ENCODE measurements at places on chromosomes 11 and 22.

GRCh38 chr11:24560324-24560723, 63.5 kb downstream of the LUZP2 start:
- DNase-seq, result no peak

DNA sequence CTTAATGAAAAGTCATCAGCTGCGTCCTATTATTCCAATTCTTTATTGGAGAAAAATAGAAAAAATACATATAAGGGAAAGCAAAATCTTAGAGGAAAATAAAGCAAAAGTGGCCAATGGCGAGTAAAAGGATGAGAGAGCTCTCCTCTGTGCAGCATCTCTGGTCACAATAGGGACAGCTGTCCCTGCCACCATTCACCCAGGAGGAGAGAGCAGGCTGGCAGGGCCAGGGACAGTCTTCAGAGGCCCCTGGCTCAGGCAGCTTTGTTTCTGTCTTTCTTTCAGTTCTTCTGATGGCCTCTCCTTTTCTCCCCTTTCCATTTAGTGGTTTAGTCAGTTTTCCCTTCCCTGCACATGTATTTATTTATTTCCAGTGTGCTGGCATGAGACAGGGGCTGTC, 941.3 kb downstream of the NTM start:
- no peak for DNase-seq

DNA sequence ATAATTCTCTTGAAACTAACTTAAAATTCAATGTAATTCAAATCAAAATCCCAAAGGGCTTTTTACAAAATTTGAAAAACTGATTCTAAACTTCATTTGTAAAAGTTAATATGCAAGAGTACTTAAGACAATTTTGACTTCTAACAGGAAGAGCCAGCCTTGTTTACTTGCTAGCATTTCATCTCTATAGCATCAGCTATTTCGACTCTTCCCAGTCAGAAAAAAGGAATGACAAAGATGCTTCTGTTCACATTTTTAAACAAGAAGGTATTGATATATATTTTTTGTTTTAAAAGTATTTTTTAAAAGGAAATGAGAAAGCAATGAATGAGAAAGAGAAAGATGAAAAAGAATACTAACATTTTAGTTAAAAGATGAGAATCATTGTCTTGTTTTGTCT, 16.4 kb downstream of the SLN start:
- no peak for DNase-seq

DNA sequence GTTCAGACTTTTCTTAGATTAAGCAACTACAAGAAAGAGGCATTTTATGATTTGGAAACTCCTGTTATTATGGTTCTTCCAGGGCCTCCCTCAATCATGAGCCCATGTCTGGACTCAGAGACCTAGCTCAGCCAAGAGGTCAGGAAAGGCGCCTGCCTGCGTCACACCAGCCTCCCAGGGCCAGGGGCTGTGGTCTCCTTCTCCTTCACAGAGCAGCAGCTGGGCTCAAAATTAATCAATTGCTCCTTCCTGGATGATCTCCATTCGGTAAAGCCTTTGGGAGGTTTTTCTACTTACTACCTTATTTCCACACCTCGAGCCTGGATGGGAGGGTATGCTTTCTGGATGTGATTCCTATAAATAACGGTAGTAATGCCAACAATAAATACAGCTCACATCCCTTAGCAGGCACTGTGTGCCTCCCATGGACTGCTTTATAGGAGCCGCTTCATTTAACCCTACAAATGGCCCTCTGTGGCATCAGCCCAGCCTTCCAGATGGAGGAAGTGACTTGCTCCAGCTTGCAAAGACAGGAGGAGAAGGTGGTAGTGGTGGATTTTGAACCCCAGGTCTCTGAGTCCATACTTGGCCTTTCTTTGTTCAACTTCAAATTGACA, 1445.6 kb downstream of the TBC1D22A start:
- DNase-seq, result no peak

DNA sequence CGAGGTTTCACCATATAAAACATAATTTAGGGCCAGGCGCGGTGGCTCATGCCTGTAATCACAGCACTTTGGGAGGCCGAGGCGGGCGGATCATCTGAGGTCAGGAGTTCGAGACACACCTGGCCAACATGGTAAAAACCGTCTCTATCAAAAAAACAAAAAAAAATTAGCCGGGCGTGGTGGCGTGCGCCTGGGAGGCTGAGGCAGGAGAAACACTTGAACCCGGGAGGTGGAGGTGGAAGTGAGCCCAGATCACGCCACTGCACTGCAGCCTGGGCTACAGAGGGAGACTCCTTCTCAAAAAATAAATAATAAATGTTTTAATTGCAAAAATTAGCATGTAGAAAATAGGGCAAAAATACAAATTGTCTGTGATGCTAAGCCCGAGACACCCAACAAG, 993 bp upstream of the SFI1 start:
- no peak for DNase-seq

DNA sequence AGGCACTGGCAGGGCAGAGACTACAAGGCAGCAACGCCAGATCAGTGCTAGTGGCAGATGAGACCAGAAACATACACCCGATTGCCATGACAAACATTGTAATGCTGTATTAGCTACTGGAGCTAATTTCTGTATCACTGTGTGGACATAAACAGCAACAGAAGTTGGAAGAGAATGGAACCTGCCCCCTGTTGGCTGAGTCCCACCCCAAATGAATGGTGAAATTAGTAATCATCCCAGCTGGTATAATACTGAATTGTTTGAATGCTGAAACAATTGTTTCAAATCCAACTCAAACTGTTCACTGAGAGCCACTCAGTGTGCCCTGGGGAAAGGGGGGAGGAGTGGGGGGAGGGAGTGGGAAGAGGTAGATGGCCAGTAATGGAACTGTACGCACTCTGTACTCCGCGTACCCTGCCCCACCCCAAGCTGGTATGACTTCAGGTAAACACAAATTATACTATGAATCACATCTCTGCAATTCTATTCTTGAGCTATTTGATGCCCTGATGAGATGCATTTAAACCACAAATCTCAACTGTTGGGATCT, 11.2 kb upstream of the BIRC3 start:
- no peak for DNase-seq

- DNase-seq, result no peak
Measured at GRCh38 chr22:20395907-20396287, 1.9 kb downstream of the ZNF74 start.

DNA sequence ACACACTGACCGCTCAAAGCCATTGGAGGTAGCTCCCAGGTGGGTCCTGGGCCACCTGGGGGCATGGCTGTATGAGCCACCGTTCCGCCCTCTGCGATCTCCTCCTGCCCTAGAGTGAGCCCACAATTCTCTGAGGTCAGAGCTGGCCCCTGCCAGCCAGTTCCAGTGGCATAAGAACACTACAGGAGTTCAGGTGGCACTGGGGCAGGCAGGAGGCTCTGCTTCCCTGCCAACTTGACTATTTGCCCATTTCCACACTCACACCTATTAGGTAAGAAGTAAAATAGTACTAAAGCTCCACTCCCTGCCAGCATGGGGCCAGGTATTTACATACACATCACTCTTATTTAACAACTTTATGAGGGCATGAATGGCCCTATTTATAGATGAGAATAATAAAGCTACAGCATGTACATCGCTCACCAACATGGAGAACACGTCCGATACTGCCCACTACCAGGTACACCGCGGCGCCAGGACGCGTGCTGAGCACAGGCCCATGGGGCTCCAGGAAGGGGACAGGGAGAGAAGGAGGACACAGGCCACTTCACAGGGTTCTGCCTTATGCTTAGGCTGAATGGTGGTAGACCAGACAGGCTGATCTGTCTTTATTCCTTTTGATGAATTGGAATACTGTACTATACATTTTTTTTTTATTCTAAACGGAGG, 26.2 kb downstream of the PISD start:
- no peak for DNase-seq

DNA sequence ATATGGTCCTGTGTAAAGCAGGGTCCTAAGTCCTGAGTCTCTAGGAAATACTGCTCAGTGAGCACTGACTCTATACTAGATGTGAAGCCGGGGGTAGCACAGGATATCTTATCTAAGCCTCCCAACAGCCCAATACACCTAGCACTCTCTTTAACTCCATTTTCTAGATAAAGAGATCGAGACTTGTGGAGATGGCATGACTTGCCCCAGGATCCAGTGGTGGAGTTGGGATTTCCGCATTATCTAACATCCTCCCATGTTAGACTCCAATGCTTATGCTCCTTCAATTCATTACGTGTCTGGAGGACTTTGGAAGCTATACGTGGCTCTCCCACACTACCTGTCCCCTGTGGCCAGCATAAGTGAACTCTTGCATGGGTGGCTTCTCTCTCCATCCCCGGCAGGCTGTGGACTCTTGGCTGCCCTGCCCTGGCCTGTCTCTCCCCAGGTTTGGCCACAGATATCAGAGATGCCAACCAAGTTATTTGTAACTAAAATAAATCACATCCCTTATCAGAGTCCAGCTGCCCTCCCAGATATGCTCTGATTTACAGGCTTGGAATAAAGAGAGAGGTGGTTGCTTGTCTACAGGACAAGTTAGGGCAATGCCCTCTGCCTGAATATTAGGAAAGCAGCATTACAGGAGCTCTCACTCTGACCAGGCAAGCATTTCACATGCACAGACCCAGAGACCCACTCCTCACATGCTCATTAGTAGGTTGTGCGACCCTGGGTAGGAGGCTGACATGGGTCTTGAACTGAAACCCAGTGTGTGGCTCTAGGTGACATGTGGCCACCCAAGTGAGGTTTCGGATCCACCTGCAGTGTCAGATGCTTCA, 4.5 kb downstream of the CD44 start:
- no peak for DNase-seq

DNA sequence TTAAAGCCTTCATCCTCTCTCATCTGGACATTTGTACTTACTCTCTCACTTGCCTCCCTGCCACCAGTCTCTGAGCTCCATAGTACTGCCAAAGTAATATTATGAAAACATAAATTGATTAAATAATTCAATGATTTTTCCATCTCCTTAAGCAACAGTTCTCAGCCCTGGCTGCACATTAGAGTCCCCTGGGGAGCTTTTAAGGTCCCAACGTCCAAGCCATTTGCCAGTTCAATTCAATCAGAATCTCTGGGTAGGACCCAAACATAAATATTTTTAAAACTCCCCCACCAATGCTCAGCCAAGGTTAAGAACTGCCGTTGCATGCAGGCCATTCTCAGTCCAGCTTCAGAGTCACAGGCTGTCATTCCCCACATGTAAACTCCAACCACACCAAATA, 114.4 kb upstream of the BMAL1 start:
- DNase-seq, result no peak

DNA sequence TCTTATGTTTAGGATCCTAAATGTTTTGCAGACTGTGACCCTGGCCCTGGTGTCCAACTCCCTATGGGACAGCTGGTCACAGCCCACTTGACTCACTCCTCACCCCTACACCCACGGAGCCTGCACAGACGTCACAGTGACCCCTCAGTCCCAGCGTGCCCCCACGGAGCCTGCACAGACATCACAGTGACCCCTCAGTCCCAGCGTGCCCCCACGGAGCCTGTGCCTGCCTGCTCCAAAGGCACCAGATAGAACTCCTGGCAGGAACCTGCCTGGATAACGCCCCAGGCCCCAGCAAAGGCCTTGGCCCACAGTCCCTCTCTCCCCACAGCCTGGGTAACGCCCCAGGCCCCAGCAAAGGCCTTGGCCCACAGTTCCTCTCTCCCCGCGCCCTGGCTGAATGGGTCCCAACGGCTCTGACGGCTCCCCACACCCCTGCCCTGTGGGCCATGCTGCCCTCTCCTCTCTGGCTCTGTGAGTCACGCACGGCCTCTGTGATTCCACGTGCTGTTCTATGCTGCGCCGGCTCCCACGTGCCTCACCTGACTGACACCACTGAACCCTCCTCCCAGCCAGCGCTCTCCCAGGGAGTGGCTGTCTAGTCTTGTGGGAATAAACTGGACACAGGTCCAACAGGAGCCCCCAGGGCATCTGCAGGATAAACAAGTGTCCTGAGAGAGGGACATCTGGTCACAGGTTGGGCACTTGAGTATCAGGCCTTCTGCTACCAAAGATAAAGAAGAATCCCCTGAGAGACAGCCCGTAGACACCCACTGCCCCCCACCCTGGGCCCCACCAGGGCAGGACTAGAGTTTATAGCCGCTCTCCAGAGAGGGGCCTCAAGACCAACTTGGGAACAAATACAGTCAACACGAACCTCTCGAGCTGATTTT, 250.3 kb downstream of the BRD1 start:
- no peak for DNase-seq

DNA sequence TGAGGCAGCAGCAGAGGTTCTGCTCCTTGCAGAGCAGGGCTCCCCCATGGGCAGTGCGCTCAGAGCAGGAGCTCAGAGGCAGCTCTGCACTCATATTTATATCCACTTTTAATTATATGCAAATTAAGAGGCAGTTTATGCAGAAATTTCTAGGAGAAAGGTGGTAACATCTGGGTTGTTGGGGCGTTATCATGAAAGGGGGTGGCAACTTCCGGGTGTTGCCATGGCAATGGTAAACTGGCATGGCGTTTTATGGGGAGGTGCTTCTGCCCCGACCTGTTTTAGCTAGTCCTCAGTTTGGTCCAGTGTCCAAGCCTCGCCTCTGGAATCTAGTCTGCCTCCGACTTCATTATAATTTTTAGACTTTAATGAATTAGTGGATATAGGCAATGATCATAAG, 1191.7 kb downstream of the TBC1D22A start:
- no peak for DNase-seq

GRCh38 chr22:17780116-17780740, 6.0 kb upstream of the BID start:
- DNase-seq, result no peak

DNA sequence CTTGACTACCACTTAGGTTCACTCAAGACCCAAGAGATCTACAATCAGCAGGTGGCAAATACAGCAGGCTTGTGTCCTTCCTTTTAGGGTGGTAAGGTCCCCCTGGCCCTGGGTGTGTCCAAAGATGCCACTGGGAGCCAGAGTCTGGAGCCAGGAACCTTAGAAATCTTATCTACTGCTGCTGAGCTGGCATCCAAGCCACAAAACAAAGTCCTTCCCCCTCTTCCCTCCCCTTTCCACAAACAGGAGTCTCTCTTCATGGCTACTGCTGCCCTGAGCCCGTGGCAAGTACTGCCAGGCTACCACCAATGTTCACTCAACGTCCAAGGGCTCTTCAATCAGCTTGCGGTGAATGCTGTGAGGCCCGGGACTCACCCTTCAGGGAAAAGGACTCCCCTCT, 21.4 kb upstream of the AQP11 start:
- no peak for DNase-seq

DNA sequence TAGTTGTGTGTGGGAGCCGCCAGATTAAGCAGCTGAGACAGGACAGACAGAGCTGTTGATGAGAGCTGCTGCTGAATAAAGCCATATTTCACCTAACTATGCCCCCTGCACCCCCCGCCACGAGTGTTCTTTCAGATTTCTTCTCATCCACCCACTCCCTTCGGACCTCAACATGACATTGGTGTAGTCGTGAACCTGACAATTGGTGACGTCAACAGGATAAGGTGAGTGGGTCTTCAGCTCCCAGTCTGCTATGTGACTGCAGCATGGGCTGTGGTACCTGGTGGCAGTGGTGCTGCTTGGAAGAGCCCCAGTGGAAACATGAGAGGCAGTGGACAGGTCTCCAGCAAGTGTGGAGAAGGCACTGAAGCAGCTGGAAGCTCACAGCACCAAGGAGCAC, 28.3 kb upstream of the KCNA4 start:
- no peak for DNase-seq

GRCh38 chr11:61870541-61871031, 20.8 kb downstream of the FADS3 start:
- no peak for DNase-seq

- no peak for DNase-seq
Measured at GRCh38 chr11:87254562-87254961, 216.8 kb downstream of the TMEM135 start.

All from NCI-H524 treated with DMSO at 0.1 percent for 48 hours (cell line).